ENCODE measurements at places on chromosomes 12 and 14. TPM values are rescaled to one million over a fixed set of nuclear protein-coding genes. Genes with fewer than 3 reads are reported as not detected.

The FOXG1 gene
- total RNA-seq, result not detected

The RD3L gene
- total RNA-seq, result not detected

The LRFN5 gene
- 4.9 TPM for total RNA-seq

The CCDC198 gene
- 123 TPM for total RNA-seq

DNA sequence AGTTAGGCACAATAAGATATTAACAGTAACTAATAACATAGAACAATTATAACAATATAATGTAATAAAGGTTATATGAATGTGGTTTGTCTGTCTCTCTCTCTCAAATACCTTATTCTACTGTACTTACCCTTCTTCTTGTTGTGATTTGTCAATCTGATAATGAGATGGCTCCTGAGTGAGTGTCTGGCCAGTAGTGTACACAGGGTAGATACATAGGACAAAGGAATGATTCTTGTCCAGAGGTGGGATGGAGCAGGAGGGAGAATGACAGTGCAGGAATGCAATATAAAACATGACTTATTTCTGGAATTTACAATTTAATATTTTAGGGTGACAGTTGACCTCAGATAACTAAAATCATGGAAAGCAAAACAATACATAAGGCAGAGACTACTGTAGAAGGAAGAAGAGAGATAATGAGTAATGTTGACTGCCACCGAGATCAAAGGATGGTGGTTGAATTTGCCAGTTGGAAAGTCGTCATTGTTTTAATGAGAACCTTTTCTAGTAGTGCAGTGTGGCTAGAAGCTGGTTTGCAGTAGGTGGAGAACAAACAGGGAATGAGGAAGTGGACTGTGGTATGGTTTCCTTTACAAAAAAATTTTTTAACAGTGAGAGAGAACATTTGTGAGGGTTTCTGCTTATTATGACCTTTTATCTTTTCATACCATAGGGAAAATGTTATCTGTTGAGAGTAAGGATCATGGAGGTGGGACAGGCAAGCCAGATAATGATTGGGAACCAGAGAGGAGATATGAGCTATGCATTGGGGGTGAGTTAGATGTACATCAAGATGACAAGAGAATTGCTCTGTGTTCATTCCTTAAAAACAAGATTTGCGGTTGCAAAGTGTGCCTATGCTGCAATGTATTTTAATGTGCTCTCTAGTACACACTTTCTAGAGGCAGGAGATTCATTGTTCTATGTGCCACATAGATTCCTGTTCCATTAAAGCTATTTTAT lies 458.3 kb downstream of the BTG1 start:
- DNase-seq, result no peak
- H3K4me3 ChIP-seq, result no peak overlapping the region
- no peak overlapping the region for H3K27ac ChIP-seq
- H3K36me3 ChIP-seq, result no peaks in the 10 kb centered on the region
- no peaks in the 10 kb centered on the region for H3K4me1 ChIP-seq
- no peaks in the 10 kb centered on the region for H3K27me3 ChIP-seq

DNA sequence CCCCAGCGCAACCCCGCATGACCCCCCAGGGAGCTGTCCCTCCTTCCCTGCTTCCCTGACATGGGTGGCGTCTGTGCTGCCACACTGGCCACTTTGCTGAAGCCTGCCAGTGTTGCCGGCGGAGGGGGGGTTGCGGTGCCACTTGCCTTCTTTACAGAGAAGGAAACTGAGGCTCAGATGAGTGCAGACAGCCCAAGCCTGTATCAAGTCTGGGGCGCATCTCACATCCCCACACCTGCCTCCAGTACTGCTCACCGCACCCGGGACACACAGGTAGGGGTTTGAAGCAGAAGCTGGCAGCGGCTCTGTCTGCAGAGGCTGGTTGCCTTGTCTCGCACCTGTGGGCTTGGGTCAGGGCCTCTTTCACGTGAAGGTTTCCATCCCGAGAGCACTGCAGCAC lies 104.7 kb upstream of the RTL1 start:
- no peaks in the 10 kb centered on the region for H3K27me3 ChIP-seq
- DNase-seq, result peak; percentile 7
- H3K4me3 ChIP-seq, result no peak overlapping the region
- H3K27ac ChIP-seq, result no peak overlapping the region

DNA sequence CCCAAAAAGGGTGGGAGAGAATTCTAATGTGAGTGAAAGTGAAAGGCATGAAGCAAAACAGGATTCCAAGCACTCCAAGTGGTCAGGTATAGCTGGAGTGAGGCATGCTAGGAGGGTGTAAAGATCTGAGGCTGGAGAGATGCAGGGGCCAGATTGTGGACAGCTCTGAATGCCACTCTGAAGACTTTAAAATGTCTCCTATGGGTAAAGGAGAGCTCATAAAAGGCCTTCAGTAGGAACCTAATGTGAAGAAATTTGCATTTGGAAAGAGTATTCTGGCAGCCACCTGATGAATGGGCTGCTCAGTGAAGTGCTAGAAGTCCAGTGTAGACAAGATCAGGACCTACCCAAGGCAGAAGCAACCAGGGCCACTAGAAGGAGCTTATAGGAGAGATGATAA lies 68.9 kb downstream of the DNAI7 start:
- no peaks in the 10 kb centered on the region for H3K36me3 ChIP-seq
- DNase-seq, result no peak
- no peaks in the 10 kb centered on the region for H3K4me1 ChIP-seq
- H3K4me3 ChIP-seq, result no peak overlapping the region

GRCh38 chr14:68935761-68936214 lies 43.3 kb downstream of the ACTN1 start:
- no peaks in the 10 kb centered on the region for H3K36me3 ChIP-seq
- H3K4me1 ChIP-seq, result peaks cover 67% of the 10 kb centered on the region
